ENCODE measurements at places on chromosomes 1 and 21.

- DNase-seq, result no peak
Observed at GRCh38 chr1:107095647-107096046, 39.2 kb downstream of the PRMT6 start.

DNA sequence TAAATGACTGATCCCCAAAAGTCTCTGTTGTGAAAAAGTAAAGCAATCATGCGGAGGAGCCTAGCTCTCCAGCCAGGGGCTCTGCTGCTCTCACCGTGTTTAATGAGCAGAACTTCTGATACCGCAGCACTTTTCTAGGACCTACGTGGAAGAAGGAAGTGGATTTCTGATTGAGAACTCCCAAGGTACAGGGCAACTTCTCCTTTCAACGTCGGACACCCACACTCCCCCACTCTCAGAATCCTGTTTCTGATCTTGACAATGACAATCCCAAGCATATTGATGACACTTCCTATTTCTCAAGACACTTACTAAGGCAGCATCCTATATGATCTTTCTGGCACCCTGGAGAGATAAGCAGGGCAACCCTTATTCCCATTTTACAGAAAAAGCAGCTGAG is 78.4 kb downstream of the PROX1 start:
- no peak for DNase-seq

DNA sequence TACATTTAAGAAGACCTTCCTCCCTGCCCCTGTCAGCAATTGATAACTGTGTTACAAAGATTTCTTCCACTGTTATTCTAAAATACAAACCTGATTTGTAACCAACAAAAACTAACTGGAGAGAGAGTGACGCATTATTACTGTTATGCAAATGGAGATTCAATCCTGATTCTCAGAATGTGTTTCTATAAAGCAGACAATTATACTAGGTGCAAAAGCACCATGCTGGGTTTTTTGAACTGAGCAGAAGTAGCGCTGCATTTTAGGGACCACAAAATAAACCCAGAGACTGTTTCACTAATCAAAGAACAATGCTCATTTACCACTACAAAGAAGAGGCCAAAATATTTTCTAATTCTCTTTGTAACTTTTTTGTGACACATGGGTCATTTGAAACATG is 13.6 kb upstream of the GBP6 start:
- DNase-seq, result no peak

DNA sequence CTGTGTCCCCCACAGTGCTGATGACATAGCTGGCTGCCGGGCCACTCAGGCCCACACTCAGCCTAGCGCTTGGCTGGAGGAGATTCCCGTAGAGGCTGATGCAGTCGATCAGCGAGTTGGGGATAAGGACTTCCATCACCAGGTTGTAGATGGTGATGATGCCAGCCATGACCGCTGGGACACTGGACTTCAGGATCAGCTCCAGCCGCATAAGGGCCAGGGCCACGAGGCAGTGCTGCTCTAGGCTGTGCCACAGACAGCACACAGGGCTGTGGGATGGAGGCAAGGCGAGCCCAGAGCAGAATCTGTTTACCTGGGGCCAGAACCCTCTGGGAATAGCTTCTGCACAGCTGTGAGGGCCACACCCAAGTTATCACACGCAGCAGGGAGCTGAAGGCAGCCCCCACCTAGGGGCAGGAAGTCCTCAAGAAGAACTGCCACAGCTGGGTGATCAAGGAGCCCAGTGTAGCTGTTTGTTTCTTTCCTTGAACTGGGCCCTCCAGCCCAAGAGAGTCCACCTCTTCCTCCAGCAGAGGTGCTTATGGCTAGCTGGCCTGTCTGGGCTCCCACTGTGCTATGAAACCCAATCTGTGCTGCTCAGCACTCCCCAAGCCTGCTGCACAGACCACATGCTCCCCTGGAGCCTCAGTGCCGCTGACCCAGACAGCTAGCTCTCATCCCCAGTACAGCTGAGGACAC is 6.2 kb downstream of the SLC2A1 start:
- DNase-seq, result no peak

GRCh38 chr1:159652506-159652905 is 61.9 kb downstream of the CRP start:
- no peak for DNase-seq
